ENCODE measurements at places on chromosomes 2 and 18. TPM values are rescaled to one million over a fixed set of nuclear protein-coding genes. Genes with fewer than 3 reads are reported as not detected.

GPR55 gene
- not detected for total RNA-seq

LYPD1 gene
- 0.18 TPM for total RNA-seq

GRCh38 chr18:1412655-1413322 is 508.1 kb downstream of the ADCYAP1 start:
- H3K36me3 ChIP-seq = no peaks in the 10 kb centered on the region
- no peak overlapping the region for H3K27ac ChIP-seq
- no peak overlapping the region for H3K4me3 ChIP-seq
- no peaks in the 10 kb centered on the region for H3K4me1 ChIP-seq
- no peaks in the 10 kb centered on the region for H3K27me3 ChIP-seq

- H3K4me1 ChIP-seq = peaks cover 2% of the 10 kb centered on the region
- no peak for DNase-seq
- no peak overlapping the region for H3K27ac ChIP-seq
These were observed 262.8 kb upstream of the UBE2E3 start for GRCh38 chr2:180717588-180717987.

GRCh38 chr2:153873052-153874048 is 1.6 kb downstream of the GALNT13 start:
- no peak overlapping the region for H3K27ac ChIP-seq
- H3K27me3 ChIP-seq = peaks cover 52% of the 10 kb centered on the region
- peaks cover 10% of the 10 kb centered on the region for H3K4me1 ChIP-seq
- H3K4me3 ChIP-seq = peak overlapping the region; percentile 55
- DNase-seq = no peak

DNA sequence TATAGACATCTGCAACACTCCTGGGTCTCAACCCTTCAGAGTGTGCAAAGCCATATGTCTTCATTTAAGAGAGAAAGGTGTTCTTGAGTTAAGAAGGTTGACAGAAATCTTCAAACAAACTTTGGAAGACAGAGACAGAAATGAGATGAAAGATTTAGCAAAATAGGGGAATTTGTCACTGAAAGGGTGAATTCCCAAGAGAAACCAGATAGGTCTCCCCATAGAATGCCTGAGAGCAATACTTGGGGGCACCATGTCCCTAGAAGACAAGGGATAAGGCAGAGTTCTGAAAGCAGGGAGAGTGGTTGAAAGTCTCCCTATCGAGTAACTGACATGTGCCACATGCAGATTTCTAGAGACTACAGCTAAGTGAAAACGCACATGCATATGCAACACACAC is 50.0 kb downstream of the AP1S3 start:
- no peaks in the 10 kb centered on the region for H3K36me3 ChIP-seq
- no peak for DNase-seq
- H3K27me3 ChIP-seq = no peaks in the 10 kb centered on the region

CNGA3 gene
- not detected for total RNA-seq

- DNase-seq = no peak
- H3K4me1 ChIP-seq = peaks cover 8% of the 10 kb centered on the region
- H3K27me3 ChIP-seq = no peaks in the 10 kb centered on the region
- H3K27ac ChIP-seq = no peak overlapping the region
These were observed 39.5 kb downstream of the TGOLN2 start for GRCh38 chr2:85288244-85288725.

GRCh38 chr2:216657086-216657855 is 24.1 kb downstream of the IGFBP2 start:
- H3K4me3 ChIP-seq = peak overlapping the region; percentile 44
- H3K27ac ChIP-seq = peak overlapping the region; percentile 95
- peaks cover 85% of the 10 kb centered on the region for H3K4me1 ChIP-seq
- no peaks in the 10 kb centered on the region for H3K27me3 ChIP-seq
- DNase-seq = no peak
- H3K36me3 ChIP-seq = peaks cover 67% of the 10 kb centered on the region

DNA sequence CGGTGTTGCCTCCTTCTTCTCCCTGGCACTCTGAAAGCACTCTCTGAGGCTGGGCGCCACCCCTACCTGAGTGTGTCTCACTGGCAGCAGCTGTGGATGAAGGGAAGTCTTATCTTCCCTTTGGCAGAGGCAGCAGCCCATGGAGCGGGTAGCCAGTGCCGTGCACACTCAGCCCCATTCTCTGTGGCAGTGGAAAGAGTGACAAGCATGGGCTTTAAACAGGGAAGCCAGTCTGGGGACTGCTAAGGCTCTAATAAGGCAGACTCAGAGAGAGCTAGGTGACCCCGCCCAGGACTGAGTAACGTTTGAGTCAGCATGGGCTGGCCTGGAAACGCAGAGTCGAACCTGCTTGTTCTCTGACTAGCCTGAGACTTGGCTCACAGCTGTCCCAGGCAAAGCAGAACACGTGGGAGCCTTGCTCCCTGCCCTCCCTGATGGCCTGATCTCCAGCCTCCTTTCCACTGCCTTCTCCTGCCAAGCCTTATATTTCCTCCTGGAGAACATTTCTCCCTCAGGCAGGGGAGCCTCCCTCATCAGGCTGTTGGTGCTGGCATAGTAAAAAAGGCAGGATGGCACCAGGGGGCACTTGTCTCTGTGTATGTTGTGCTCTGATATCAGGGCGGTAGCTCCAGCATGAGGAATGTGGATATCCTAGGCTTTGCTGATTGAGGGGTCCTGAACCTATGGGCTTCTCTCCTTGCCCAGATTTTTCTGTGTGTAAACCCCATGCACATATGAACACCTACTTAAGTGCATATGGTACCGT is 93.9 kb upstream of the LGALSL start:
- no peaks in the 10 kb centered on the region for H3K36me3 ChIP-seq
- DNase-seq = no peak
- no peak overlapping the region for H3K4me3 ChIP-seq
- peak overlapping the region; percentile 20 for H3K27ac ChIP-seq

GRCh38 chr18:43830947-43831346 is 553.7 kb upstream of the SYT4 start:
- no peak for DNase-seq
- H3K36me3 ChIP-seq = no peaks in the 10 kb centered on the region
- H3K4me3 ChIP-seq = no peak overlapping the region
- no peaks in the 10 kb centered on the region for H3K27me3 ChIP-seq
- H3K27ac ChIP-seq = no peak overlapping the region
- H3K4me1 ChIP-seq = no peaks in the 10 kb centered on the region

DNA sequence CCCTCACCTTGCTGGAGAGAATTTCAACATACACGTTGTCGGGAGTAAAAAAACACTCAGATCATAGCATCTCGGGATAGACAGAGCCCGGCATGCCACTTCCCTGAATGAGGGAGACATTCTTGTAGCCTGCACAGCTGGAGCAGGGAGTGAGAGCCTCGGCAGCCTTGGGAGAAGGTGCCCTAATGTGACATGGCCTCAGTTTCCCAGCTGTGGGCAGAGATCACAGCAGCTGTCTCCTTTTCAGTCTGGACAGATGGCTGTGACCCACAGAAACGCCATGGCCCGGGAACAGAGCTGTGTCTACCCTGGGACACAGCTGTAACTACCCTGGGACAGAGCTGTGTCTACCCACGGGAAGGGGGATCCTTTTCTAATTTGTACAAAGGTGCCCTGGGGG is 55.9 kb downstream of the HS1BP3 start:
- no peaks in the 10 kb centered on the region for H3K36me3 ChIP-seq
- peaks cover 61% of the 10 kb centered on the region for H3K4me1 ChIP-seq
- no peak for DNase-seq
- H3K4me3 ChIP-seq = no peak overlapping the region

GRCh38 chr2:236693531-236693930 is 123.9 kb downstream of the ACKR3 start:
- H3K27me3 ChIP-seq = peaks cover 10% of the 10 kb centered on the region
- no peak overlapping the region for H3K27ac ChIP-seq
- no peak overlapping the region for H3K4me3 ChIP-seq

TXNDC2 gene
- total RNA-seq = 0.11 TPM

DNA sequence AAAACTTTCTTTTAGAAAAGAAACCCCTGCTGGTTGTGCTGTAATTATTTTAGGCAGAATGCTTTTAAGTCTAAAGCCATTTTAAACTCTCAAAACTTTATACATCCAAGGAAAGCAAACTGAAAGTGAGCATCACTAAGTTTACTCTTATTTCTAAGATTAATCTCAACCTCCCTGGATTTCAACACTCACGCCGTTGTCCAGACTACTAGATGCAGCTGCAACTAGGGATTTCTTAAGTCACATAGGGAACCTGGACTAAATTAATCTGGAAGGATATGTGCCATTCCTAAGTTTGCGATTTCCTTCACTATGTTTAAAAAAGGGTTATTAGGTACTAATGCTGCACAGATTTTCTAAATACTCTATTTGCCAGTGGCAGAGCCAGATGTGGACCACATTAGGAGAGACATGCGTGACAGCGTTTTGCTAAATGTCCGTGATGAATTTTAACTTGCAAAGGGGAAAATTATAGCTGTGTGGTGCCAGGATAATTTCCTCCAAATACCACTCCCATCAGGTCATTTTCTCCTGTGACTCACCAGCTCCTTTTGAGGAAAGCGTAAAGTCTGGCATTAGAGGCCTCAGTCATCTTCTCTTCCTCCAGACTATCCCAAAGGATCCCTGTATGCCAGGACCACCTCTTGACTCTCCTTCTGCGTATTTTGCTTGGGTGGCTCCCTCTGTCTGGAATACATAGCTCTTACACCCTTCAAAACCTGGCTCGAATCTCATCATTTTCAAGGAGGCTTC is 143.7 kb downstream of the ATL2 start:
- peaks cover 3% of the 10 kb centered on the region for H3K27me3 ChIP-seq
- no peak for DNase-seq
- peaks cover 30% of the 10 kb centered on the region for H3K4me1 ChIP-seq
- no peaks in the 10 kb centered on the region for H3K36me3 ChIP-seq
- H3K4me3 ChIP-seq = no peak overlapping the region

DNA sequence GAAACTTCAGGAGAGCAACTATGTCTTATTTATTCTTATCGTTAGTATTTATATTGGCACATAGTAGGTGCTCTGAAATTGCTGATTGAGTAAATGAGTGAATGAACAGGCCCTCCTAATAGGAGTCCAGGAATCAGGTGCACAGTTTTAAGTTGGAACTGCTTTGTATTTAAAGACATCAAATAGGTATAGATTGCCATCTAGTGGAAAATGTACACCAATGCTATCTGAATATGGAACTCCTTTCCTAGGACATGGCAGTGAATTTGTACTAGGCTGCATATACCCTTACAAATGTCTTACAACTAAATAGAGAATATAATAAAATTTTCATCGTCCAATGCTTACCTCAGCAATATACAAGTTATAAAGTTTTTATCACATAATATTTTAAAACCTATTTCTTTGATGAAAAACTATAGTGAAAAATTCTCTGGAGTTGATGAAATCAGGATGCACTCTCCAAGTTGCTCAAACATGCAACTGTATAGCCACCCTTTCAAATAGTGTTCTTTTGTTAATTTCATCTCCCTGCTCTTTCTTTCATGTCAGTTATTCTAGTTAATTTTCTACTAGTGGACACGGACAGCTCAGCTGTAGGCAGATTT is 318.9 kb upstream of the SYT4 start:
- H3K36me3 ChIP-seq = no peaks in the 10 kb centered on the region
- H3K27ac ChIP-seq = no peak overlapping the region
- H3K27me3 ChIP-seq = peaks cover 7% of the 10 kb centered on the region
- no peaks in the 10 kb centered on the region for H3K4me1 ChIP-seq
- H3K4me3 ChIP-seq = no peak overlapping the region
- DNase-seq = no peak

SLC4A3 gene
- total RNA-seq = 11.6 TPM

SPP2 gene
- total RNA-seq = not detected

DNA sequence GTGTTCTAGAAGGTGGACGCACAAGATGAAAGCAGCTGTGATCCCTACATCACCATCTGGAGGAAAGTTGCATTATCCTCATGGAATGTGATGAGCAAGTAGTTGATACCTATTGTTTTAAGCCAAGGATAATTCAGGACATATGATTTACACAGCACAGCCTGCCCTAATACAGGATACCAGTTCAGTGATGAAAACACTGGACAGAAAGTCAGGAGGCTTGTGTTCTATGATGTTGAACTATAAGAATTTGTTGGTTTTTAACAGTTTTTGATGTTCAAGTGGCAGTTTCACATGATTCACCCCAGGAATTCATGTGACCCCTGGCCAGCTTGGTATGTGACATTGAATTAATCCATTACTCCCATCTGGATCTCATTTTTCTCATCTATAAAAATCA is 6.2 kb upstream of the CHST10 start:
- H3K27me3 ChIP-seq = peaks cover 40% of the 10 kb centered on the region
- no peak overlapping the region for H3K4me3 ChIP-seq
- DNase-seq = no peak
- H3K36me3 ChIP-seq = no peaks in the 10 kb centered on the region
- H3K4me1 ChIP-seq = peaks cover 10% of the 10 kb centered on the region

DNA sequence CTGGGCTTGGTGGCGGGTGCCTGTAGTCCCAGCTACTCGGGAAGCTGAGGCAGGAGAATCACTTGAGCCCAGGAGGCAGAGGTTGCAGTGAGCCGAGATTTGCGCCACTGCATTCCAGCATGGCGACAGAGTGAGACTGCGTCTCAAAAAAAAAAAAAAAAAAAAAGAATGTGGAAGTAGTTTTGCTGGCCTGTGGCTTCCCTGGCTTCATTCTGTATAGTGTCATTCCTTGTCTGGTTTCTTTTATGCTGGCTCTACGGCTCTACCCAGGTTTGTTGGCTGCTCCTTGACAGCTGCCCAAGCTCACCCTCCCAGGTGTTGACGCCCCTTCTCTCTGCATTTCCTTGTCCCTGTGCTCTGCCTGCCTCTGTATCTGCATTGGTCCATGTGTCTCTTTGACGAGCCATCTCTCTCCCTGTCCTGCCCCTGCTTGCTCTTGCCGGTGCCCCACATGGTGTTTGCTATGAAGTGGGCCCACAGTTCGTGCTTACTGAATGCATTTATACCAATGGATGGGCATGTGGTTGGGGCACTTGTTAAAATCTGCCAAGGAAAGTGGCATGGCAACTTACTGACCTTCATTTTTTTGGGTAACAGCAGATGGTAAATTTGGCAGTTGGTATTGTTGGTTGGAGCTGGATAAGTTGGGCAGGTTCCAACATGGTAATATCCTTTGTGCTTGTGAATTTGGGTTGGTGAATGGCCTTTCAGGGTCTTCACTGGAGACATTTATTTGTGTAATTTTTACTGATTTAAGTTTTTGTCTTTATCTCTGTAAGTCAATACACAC is 113.9 kb downstream of the MAP4K4 start:
- no peak overlapping the region for H3K27ac ChIP-seq
- DNase-seq = no peak
- H3K27me3 ChIP-seq = no peaks in the 10 kb centered on the region
- H3K36me3 ChIP-seq = no peaks in the 10 kb centered on the region
- no peak overlapping the region for H3K4me3 ChIP-seq

ZNF396 gene
- total RNA-seq = 1.9 TPM
